ENCODE measurements at places on chromosomes 5 and 9.
A peak's percentile ranks its signal among the peaks of the same experiment; 100 is the strongest.

- DNase-seq = no peak
Observed at GRCh38 chr5:167578977-167579692, 712.3 kb upstream of the WWC1 start.

DNA sequence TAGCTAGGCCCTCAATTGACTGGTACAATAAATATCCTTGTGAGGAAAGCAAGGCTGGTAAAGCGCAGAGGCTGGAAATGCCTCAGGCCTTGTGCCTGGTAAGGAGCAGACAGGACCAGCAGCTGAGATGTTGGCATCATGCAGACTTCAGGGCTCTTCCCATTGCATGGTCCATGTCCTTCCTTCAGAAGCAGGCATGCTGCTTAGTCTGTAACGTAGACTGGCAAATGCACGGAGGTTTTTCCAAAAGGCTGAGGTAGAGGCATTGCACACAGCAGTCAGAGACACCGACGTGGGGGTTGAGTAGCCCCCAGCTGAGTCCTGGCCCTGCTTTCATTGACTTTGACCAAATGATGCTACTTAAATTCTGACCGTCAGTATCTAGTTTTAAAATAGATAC lies 87.1 kb downstream of the ADRB2 start:
- no peak for DNase-seq

DNA sequence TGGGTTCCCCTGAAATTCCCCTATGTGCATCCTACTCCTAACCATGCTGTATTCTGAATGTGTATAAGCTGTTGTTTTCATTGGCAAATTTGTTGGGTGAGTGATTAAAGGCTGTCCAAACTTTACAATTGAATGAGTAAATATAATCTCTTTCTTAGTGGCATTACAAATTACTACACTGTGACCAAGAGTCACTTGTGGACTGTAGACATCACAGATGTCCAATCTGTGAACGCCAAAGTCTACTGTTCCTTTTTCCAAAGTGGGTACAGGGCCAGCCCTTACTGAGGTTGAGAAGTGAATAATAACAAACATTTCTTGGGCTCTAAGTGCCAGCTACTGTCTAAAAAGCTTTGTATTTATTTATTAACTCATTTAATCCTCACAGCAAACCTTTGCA lies 29.7 kb downstream of the MTMR12 start:
- DNase-seq = no peak

DNA sequence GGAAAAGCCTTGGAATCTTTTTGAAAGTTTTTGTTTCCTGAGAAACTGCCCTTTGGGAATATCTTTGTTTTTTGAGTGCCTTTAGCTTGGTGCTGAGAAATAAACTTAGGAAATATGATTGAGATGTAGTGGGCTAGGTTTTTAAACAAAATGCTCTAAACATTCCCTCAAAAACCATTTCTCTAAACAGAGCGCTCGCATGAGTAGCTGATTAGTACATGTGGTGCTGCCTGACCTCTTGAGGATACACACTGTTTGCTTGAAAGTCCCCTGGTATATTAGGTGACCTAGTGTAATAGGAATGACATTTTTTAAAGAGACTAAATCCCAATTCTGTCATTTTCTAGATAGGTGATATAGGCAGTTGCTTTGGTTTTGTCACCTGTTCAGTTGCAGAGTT lies 132.3 kb downstream of the ADAMTSL1 start:
- DNase-seq = peak; percentile 15

GRCh38 chr5:106660681-106661080 lies 1010.1 kb downstream of the EFNA5 start:
- no peak for DNase-seq

GRCh38 chr9:28363151-28363562 lies 789.9 kb upstream of the C9orf72 start:
- peak; percentile 29 for DNase-seq

DNA sequence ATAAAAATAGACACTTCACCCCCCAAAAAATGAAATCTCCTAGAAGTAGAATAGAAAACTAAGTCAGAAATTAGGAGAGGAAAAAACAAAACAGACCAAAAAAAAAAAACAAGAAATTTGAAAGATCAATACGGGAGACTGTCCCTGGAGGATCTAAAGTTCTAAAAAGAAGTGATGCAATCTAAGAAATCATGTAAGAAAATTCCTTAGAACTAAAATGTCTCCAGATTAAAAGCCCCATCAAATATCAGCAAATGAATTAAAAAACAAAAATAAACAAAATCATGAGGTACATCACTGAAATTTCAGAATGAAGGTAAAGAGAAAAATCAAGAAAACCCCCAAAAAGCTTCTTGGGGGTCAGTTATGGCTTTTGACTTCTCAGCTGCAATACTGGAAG lies 13.5 kb downstream of the FNIP1 start:
- DNase-seq = no peak

DNA sequence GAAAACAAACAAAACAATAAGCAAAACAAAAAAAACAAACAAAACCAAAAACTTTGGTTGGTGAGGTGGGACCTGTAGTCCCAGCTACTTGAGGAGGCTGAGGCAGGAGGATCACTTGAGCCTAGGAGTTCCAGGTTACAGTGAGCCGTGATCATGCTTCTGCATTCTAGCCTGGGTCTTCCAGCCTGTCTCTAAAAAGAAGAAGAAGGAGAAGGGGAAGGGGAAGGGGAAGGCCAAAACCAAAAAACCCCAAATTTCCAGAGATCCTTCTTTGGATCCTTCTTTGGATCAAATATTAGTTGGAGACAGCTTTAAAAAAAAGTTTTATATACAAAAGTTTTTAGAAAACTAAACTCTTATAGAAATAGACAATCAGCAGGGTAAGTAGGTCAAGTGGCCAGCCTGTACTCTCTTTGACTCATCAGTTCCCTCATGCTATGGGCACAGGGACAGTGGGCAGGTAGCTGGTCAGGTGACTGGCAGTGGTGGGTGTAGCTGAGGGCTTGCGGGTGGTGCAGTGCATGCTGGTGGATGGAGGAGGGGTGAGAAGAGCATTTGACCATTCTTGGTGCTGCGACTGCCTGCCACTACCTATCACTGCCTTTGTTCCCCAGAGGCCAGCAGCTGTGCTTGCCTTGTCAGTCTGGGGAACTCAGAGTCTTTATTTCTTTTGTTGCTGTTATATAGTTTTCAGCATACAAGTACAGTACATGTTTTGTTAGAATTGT lies 12.6 kb downstream of the RCL1 start:
- no peak for DNase-seq

DNA sequence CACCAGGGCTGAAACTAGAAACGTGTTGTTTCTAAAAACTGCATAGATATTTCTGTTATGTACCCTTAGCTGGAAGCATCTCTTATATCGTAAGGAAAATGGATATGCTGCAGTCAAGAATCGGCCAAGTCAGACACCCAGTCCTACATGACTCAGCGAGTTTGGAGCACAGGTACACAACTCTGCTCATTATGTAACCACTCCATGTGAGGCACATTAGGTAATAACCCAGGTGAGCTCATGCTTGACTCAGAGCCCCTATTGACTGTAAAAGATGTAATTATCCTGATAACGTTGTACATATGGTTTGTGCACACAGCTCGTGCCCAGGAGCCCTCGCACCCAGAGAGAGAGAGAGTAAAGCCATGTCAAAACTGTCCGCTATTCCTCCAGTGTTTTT lies 593.7 kb upstream of the ACO1 start:
- DNase-seq = no peak

GRCh38 chr9:130692321-130692720 lies 1.3 kb upstream of the EXOSC2 start:
- peak; percentile 43 for DNase-seq
